ENCODE measurements at places on chromosomes 11 and 22.
A peak's percentile ranks its signal among the peaks of the same experiment; 100 is the strongest.

DNA sequence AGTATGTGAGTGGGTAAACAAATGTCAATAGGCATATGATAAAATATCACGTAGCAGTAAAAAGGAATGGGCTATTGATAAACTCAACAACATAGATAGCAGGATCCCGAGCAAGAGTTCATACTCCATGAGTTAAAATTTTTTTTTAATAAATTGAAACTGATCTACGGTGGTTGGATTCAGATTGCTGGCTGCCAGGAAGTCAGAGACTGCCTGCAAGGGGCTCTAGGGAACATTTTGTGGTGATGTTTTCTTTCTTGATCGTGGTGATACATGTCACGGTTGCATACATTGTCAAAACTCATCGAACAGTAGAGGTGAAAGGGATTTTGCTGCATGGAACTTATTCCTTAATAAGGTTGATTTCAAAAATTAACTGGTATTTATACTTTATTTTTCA, 62.6 kb upstream of the WNT7B start:
- DNase-seq: no peak

DNA sequence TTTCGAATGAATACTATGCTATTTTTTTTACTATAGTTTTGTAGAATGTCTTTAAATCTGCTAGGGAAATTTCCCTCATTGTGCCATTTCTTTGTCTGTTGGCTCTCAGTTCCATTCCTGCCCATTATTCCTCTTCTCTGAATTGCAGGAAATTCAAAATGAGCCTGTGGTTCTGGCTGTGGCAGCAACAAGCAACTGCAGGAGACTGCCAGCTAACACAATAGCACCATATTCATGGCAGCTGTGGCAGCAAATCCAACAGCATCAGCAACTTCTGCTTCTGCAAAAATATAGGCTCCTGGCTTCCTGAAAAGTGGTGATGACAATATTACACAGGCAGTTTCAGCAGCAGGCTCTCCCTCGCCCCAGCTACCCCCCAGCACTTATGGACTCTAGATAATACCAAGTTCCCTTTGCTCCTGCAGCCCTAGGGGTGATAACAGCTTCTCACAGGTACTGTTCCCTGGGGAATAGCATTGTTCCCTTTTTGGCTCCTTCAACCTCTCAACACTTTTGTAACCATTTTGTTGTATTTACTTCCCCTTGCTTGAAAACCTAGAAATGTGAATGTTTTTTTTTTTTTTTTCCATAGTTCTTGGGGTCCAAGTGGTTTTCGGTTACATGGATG, 9.3 kb downstream of the PATE4 start:
- DNase-seq: no peak

- DNase-seq: peak; percentile 11
Measured at GRCh38 chr11:69915501-69916250, 96.5 kb upstream of the FGF3 start.

DNA sequence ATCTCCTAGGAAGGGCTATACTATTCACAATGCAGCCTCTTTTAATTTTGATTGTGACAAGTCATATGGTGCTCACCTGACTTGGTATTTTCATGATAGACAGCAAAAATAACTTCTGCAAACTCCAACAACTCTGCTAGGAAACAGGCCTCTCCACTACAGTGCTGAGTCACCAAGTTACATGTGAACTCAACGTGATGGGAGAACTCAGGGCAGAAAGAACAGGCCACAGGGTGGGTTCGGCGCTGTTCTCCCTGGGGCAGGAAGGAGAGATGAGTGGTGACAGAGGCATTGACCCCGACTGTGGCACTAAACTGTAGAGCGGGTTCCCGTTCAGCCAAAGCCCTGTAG, 76.6 kb upstream of the UCP3 start:
- DNase-seq: no peak

DNA sequence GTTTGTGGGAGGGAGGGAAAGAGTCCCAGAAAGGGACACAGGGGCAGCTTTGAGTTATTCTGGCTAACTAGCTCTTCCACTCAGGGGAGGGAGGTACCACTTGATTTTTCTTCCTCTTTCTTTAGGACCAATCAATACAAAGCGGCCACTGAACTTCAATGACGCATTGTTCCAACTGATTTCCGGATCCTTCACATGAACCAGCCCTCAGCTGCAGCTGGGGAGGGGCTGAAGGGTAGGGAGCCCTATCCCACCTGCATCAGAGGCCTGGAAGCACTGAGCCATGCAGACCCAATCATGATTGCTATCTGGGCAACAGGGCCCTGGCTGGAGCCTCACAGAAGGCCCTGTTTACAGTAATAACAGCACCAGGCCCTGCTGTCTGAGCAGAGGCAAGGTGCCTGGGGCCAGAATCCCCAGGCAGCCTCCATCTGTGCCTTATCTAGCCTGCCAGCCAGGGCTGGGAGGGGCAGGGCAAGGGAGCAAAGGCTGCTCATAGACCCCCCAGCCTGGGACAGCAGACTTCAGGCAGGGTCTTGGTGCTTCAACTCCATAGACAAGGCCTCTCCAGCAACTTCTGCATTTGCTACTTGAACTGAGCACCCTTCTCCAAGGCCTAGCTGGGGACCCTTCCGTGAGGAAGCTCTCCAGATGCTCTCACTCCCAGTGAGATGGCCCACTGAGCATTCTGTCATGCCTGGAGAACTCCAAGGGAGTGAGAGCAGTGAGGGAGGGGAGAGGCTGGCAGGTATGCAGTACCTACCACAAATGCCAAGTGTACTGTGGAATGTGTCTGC, 22.5 kb downstream of the CLPB start:
- no peak for DNase-seq

DNA sequence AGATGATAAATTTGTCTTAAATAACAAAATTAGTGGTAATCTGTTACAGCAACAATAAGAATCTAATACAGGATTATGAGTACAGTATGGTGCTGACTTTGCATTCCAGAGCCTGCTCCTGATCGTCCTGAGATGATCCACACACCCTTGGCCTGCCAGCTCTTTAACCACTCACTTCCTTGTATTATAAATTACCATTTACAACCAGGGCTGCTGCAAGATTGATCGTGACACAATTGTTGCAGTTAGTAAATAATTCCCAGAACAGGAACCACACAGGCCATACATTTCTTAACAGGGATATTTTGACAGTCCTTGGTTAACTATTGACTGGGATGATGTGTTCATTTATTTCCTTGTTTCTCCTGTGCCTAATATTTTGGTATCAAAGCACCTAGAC, 3.8 kb upstream of the CBLIF start:
- DNase-seq: no peak

GRCh38 chr11:122173074-122173450, 57.0 kb upstream of the BLID start:
- DNase-seq: no peak

- DNase-seq: no peak
Measured at GRCh38 chr22:46499805-46500189, 37.6 kb downstream of the CELSR1 start.

- peak; percentile 23 for DNase-seq
Measured at GRCh38 chr11:57249384-57250319, 12.6 kb upstream of the APLNR start.

- DNase-seq: no peak
Measured at GRCh38 chr11:102414559-102414958, 38.0 kb downstream of the TMEM123 start.

GRCh38 chr11:14029971-14030920, 67.7 kb downstream of the SPON1 start:
- no peak for DNase-seq

DNA sequence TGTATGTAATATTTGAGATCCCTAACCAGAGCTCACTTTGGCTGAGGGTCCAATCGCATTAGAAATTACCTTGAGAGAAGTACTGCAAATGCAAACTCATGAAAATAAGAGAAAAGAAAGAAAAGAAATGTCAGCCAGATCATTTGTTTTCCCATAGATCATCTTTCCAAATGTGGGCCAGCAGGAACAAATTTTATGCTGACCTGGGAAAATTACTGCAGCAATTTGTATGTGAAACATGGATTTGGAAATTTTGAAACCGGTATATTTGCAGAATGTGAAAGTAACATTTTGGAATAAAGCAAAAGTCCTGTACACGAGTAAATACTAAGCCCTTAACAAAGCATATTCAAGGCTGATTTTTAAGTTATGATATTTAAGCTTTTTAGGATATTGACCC, 1058.9 kb upstream of the CCDC90B start:
- no peak for DNase-seq

DNA sequence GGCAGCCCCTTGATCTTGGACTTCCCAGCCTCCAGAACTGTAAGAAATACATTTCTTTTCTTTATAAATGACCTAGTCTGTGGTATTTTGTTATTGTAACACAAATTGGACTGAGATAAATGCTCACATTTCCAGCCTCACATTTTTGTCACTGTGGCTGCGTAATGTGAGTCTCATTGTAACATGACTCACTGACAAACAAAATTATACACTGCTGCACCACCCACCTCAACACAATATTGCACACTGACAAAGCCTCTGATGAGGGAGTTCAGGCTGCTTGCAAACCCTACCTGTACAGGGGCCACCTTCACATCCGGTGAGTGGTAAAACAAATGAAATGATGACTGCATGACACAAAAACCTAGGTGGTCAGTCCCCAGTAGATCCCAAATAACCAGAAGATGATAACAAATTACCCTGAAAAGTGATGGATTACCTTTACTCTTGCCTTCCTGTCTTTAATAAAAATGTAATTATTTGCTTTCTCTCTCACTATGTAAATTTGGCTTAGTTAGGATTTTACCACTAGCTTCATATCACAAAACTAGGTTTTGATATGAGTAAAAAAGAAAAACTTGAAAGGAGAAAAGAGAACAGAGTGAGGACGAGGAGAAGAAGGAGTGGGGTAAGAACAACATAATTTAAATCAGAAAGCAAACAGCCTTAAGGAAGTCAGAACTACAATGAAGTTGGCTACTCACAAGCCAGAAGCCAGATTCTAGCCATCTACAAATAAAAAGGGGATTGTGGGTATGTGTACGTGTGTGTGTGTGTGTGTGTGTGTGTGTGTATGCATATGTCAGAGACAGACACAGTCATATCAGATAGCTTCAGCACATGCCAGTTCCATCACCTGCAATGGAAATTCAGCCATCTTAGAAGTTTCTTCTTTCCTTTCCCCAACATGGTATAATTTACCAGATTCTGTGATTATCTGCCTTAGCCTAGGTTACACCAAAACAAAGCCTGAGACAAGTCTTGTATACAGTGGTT, 53.4 kb upstream of the SESN3 start:
- no peak for DNase-seq

GRCh38 chr11:45855308-45855707, 8.0 kb downstream of the CRY2 start:
- no peak for DNase-seq

- no peak for DNase-seq
Measured at GRCh38 chr22:47045691-47046410, 283.4 kb downstream of the TBC1D22A start.

DNA sequence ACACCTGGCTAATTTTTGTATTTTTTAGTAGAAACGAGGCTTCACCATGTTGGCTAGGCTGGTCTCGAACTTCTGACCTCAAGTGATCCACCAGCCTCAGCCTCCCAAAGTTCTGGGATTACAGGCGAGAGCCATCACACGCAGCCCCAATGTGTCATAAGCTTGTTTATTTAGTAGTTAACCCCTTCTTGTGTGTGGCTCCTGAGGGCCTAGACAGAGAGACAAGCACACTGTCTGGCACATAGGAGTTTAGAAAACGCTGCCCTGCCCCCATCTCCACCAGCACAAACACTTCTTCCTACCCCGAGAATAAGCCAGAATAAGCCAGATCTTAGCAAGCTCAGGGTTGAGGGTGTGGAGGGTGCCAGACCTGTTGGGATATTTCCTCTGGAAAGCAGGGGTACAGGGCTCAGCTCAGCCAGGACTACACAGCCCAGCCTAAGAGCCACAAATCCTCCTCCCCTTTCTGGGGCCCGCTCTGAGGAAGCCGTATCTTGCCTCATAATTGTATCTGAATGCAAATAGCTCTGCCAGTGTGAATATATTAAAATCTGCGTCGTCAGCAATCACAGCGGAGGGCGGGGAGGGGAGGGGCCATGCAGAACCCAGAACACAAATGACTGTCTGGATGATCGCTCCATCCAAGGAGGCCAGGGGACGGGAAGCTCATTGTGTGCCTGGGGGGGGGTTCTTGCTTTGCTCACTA, 247.3 kb downstream of the MN1 start:
- DNase-seq: no peak

GRCh38 chr11:30855383-30856006, 269.3 kb upstream of the MPPED2 start:
- no peak for DNase-seq

DNA sequence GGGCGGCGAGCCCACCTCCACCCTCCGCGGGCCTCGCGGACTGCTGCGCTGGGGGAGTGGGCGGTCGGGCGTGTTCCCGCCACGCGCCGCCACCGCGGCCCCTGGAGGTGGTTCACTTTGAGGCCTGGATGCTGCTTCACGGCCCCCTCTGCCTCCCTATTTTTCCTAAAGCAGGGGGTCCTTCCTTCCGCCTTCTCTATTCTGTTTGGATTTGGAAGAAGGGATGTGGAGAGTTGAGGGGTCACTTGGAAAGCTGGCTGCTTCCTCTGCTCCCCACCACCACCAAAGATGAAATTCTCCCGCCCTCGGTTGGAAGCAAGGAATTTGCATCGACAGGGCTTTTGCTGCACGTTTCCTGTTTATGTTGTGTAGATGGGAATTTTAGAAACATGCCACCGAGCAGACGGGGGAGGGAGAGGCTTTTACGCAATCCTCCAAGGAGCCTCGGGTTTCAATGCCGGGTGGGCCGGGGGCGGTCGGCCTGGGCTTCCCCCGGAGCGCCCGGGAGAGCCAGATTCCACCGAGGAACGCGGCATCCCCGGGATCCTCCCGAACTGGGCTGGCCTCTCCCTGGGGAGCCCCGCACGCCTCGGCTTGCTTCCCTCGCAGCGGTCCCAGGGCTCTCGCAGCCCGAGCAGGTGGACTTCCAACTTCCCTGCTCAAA, 403 bp upstream of the SBF2 start:
- DNase-seq: no peak

DNA sequence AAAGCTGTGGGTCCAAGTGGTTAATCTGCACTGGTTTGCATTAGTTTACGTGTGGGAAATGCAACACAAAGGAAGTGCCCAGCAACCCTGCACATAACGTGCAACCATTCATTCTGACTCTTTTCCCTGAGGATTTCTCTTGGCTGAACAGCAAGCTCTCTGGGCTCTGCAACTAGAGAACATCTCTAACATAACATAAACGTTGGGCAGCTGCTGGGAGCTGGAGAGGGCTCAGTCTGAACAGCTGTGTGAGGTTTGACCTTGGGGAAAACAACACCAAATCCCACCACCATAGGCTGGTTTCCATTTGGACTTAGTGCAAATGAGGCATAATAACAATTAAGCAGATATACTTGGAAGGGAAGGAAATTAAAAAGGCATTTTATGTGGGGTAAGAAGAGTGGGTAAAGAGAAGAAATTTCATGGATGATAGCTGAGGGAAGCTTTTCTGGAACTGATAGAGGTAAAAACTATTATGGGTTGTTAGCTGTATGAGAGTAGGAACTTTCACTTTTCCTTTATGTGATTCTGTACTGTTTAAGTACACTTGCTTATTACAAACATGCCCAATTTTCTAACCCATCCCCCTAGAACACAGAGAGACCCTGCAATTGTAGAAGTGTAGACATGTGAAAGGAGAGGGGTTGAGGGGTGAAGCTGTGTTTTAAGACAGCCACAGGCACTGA, 76.2 kb downstream of the SNX19 start:
- no peak for DNase-seq

DNA sequence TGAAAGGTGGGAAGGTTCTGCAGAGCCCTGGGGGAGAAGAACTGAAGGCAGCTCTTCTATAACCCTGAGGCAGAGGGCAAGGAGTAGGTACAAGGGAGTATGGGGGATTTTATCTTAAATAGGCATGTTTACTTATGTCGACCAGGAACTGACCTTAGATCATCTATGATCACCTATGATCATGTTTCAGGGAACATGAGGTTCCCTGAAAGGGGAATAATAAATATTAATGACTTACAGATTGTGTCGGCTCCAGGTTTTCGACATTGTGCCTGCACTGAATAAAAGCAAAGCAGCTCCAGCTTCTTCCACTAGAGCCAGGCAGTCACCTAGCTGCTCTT, 9.9 kb downstream of the GSTP1 start:
- DNase-seq: no peak

Data from stimulated activated CD8-positive, alpha-beta memory T cell treated with anti-CD3 and anti-CD28 coated beads, Interleukin-4, amount 100 ng/mL, for 24 hours (primary cell).